ENCODE measurements at places on chromosomes 3 and 15.

- DNase-seq = no peak
Measured at GRCh38 chr15:80727196-80727595, 32.1 kb downstream of the ABHD17C start.

DNA sequence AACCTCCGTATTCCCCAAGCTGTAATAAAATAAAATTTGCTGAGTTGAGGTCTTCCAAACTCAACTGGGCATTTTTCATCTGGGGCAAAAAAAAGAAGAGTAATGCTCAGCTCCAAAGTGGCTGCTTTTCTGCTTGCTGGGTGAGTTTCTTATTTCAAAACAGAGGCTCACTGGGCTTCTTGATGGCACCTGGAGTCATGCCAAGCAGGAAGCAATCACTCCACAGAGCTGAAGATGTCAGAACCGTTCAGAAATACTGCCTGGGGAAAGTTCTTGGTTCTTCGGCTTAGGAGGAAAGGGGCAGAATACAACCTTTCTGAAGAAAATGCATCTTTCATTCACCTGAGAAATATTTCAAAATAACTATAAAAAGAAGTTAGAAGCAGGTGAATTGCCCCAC lies 4.1 kb downstream of the CCR9 start:
- DNase-seq = no peak

- DNase-seq = no peak
Measured at GRCh38 chr3:189464799-189465198, 166.4 kb upstream of the TP63 start.

DNA sequence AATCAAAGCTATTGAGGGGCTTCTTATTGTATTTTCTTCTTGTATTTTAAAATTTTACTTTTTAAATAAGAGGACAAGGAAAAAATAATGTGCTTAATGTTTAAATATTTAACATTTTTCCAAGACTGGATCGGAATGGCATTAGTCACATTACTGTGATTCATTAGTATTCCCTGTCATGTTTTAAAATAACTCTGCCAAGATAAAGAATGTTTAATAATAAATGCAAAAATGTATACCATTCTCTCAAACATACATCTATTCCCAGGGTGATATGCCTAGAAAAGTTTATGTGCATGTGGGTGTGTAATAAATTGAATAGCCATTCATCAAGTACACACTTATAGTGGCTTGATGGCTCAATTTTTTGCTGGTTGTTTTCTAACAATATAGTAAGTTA lies 936.1 kb downstream of the PLOD2 start:
- no peak for DNase-seq

- no peak for DNase-seq
Measured at GRCh38 chr3:71360180-71360579, 223.3 kb downstream of the FOXP1 start.

DNA sequence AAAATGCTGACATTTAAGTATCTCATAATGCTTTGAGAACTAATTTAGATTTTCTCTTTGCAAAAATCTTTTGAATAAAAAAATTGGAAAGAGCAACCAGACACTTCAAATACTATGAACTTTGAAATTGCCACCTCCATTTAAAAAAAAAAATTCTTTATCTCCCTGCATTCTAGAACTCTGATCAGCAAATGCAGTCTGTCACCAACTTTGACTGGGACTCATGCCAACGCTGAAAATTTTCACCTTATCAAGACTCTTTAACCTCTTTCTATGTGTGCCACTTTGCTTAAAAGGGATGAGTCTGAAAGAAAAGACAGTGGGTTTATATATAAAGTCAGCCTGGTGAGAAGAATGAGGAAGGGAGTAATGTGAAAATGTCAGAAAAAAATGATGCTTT lies 191.2 kb upstream of the ARPP21 start:
- DNase-seq = no peak

DNA sequence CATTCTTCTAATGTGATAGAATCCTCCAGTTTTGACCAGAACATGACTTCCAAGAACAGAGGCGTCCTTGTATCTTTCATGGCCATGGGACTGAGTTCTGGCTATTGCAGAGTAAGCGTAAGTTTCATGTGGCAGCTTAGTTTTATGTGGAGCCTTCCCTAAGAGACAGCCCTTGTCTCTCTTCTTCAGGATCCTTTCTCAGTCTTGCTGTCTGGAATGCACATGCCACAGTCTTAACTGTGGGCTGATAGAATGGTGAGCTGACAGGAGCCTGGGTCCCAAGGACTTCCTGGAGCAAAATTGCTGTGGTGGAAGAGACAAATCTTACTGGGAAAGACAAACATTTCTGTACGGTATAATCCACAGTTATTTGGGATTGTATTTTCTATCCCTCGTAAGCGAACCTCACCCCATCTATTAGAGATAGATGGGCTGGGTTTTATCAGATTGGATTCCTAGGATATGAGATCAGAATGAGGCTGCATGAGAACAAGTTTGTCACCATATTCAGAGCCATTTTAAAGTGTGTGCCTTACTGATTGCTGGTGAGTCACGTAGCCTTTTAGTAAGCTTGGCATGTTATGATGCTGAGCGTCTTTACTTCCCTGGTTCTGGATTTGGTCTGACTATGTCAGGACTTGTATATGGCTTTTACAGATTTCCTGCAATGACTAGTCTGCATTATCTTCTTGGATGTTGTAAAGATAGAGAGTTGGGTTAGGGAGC lies 32.8 kb downstream of the CDIN1 start:
- no peak for DNase-seq

- DNase-seq = no peak
Measured at GRCh38 chr15:81645470-81645869, 271.5 kb upstream of the TMC3 start.

GRCh38 chr3:154428286-154429206 lies 1.4 kb downstream of the GPR149 start:
- DNase-seq = no peak

DNA sequence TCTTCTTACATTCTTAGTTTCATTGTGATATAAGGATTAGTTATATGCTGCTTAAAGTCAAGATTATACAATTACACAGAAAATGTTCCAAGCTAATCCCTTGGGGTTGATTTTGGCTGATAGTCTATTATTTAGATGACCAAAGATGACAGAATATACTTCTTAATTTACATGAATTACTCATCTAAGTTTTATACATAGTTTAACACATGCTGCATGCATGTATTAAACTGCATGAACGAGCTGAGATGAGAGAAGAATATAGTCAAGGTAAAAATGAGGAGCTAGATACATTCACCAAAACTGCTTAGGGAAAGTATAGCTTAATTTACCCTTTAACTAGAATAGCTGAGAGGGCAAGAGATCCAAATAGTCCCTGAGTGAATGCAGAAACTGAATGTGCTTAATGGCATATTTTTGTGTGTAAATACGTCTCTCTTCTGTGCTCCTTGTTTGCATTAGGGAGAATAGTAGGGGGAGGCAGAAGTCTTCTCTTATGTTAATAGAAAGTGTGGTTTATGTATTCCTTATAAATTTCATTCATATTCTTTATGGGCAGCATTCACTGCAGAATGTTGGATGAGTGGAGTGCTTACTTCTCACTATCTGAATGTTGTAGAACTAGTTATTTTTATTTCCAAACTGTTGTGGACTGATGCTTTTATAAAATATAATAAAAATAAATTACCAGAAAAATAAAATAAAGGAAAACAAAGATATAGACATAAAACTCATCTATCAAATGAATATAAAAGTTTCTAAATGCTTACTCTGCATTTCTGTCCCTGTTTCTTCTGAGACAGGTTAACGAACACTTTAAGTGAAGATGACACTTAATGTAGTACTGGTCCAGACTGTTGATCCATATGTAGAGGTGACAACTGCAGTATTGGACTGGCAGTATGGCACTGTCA lies 327.8 kb downstream of the RBMS3 start:
- no peak for DNase-seq

GRCh38 chr3:195543500-195544229 lies 540 bp upstream of the PPP1R2 start:
- DNase-seq = no peak

GRCh38 chr15:50064673-50065072 lies 54.4 kb downstream of the ATP8B4 start:
- DNase-seq = no peak

GRCh38 chr15:65791335-65792137 lies 557 bp downstream of the DENND4A start:
- DNase-seq = peak; percentile 29

- no peak for DNase-seq
Measured at GRCh38 chr3:187902936-187903335, 157.7 kb upstream of the BCL6 start.

DNA sequence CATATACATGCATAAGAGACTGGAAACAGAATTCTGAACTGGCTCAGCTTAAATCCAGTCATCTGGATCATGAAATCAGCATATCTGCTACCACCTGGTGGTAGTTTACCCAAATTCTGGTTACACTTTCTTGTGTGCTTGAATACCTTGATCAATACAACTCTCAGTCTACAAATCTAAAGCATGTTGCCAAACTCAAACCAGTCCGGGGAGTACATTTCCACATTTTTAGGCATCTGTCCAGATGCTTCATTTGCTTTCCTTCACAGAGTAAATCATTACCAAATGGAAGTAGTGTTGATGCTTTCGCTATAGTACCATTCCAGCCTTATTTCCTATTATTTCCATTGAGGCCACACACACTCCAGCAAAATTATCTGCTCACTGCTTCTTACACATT lies 126.4 kb downstream of the P2RY1 start:
- no peak for DNase-seq
